T-helper 2 cell (primary cell): ENCODE measurements at places on chromosomes 4 and X.

DNA sequence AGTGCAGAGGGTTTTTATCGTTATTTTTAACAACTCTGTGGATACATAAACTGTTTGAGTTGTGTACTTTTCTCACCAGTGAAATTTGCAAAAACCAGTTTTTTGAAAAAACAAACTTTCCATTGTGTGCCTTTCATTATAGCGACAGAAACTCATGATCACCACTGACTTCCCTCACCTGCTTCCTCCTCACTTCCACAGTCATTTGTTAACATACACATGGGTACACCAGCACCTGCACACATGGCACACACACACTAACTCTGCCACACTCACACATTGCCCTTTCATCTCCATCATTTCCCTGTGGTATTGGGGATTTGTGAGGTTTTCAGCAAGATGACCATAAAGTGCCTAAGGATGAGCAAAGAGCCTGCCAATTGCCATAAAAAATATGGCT, 20.6 kb downstream of the CLDN22 start:
- peak; percentile 3 for DNase-seq

GRCh38 chr4:101941816-101942358, 151.4 kb downstream of the BANK1 start:
- DNase-seq, result no peak

GRCh38 chr4:9870165-9870790, 88.8 kb downstream of the DRD5 start:
- no peak for DNase-seq

- no peak for DNase-seq
Observed at GRCh38 chrX:84205276-84205675, 17.3 kb upstream of the RPS6KA6 start.

DNA sequence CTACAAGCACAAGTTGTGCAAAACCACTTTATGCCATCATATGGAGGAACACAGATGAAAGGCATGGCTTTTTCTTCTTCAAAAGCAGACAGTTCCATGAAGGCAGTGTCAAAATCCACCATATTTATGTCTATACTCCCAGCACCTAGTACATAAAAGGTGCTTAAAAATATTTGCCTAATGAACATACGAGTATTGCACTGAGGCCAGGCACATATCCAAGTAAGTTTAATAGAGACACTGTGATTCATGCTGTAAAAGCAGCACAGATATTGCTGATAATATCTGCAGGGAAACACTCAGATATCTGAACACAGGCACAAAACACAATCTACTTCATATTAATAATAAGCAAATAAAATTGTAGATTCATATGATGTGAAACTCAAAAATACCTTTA, 48.1 kb upstream of the CXCL8 start:
- DNase-seq, result no peak

- no peak for DNase-seq
Observed at GRCh38 chr4:55183926-55184599, 58.7 kb upstream of the KDR start.

DNA sequence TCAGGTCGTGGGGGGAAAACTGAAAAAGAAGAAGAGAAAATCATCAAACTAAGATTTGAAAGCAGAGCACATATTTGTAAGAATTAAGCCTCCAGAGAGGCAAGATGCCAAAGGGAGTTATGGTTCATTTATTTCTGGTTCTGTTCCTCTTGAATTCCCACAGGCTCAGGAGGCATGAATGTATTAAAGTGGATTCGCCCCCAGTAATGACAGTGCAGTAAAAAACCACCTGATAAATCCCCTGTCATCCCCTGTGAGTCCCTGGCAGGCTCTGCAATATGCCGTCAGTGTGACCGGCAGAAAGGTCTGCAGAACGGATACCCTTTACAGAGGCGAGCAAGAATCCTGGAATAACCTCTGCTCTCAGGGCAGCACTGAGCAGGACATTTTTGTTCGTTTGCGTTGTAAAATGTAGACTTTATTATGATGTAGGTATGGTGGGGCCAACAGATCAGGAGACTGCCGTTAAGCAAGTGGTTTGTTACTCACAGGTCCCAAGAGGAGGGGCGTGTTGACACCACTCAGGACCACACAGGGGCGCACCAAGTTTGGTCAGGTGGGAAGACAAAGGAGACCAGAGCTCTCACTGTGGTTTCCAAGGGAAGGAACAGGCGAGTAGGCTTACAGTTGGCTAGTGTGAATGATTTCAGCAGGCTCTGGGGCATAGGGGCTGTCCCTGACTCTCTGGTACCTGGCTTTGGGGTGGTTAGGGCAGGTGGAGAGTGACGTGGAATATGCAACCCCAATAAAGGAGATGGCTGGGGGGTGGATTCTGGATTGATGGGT, 75.3 kb downstream of the DHRSX start:
- no peak for DNase-seq

DNA sequence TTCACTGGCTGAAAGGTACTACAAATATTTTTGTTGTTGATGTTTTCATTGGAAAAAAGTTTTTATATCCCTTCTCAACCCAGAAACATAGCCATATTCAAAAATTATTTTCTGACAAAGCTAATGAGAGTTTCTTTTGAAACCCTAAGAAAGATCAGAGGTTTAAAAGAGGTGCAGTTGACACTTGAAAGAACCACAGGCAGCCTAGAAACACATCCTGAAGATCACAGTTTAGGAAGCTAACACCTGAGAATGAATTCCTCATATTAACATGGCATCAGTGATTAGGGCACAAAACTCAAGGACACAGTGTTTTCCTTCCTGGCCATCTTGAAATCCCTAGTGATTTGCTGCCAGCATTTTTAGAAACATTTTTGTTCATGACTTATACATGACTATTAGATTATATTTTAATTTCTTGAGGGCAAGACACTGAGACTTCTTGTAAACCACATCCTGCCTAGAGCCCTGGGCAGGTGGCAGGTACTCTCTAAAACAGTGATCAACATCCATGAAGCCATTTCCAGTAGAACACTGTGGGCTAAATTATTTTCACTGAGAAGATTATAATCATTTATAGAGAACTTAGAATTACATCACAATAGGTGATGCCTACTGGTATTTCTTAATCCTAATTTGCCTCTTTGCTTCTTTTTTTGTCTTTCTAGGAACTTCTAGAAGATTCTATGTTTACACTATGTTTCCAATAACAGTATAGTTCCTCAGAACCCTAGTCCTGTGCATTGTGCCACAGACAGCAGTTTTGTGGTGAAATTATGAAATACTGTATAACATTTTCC, 80.0 kb downstream of the ARSJ start:
- no peak for DNase-seq

DNA sequence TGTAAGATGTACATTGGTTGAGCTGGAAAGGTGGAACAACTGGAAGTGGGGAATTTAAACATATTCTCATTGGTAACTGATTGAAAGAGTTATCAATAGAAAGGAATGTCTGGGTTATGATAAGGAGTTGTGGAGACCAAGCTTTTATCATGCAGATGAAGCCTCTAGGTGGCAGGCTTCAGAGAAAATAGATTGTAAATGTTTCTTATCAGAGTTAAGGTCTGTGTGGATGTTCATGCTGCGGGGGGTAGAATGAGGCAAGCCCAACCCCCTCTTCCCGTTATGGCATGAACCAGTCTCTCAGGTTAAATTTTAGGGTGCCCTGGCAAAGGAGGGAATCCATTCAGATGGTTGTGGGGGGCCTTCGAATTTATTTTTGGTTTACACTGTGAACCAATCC, 16.0 kb downstream of the ARSD start:
- DNase-seq, result no peak

GRCh38 chrX:104972737-104973136, 247.8 kb downstream of the TEX13A start:
- no peak for DNase-seq

GRCh38 chr4:168656055-168656660, 159.3 kb downstream of the PALLD start:
- DNase-seq, result no peak

GRCh38 chrX:920234-920799, 289.7 kb downstream of the SHOX start:
- no peak for DNase-seq

- no peak for DNase-seq
Observed at GRCh38 chr4:176660561-176660960, 132.2 kb downstream of the VEGFC start.

DNA sequence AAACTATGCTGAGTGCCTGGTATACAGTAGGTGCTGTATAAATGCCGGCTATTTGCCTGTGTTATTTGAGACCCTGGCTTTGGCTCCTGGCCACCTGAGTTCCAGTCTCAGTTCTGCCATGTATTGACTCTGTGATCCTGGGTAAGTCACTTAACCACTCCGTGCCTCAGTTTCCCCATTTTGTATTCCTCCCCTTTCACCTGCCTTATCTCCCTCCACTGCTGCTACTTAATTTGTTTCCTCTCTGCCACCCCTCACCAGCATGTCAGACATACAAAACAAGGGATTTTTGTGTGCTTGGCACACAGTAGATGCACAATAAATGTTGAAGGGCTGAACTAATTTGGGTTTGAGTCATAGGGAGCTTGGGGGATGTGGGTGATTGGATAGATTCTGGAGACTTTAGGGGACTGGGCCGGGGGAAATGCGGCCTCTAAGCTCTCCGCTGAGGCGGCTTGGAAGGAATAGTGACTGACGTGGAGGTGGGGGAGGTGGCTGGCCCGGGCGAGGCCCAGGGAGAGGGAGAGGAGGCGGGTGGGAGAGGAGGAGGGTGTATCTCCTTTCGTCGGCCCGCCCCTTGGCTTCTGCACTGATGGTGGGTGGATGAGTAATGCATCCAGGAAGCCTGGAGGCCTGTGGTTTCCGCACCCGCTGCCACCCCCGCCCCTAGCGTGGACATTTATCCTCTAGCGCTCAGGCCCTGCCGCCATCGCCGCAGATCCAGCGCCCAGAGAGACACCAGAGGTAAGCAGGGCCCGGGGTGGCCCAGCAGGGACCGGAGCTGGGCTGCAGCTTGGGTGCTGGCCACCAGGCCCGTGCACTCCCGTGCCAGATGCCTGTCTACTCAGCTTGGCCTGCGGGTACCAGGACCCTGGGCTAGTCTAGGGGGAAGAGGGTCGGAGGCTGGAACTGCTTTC, at the start of gene TIMP1:
TIMP1 (plus strand) TSS at position 706 of the 917 bp plus-strand sequence. CDS start 980 bp downstream, outside the sequence.
- peak; percentile 90 for DNase-seq

GRCh38 chr4:107989162-107989536, 540 bp upstream of the HADH start:
- DNase-seq, result no peak

GRCh38 chr4:139227729-139228404, 50.8 kb upstream of the ELF2 start:
- no peak for DNase-seq

- no peak for DNase-seq
Observed at GRCh38 chr4:71694961-71695360, 88.9 kb downstream of the GC start.

- DNase-seq, result no peak
Observed at GRCh38 chrX:10582945-10583344, 37.4 kb downstream of the MID1 start.
